ENCODE measurements at places on chromosomes 12 and 14. TPM values are rescaled to one million over a fixed set of nuclear protein-coding genes. Genes with fewer than 3 reads are reported as not detected.
A peak's percentile ranks its signal among the peaks of the same experiment; 100 is the strongest.

DNA sequence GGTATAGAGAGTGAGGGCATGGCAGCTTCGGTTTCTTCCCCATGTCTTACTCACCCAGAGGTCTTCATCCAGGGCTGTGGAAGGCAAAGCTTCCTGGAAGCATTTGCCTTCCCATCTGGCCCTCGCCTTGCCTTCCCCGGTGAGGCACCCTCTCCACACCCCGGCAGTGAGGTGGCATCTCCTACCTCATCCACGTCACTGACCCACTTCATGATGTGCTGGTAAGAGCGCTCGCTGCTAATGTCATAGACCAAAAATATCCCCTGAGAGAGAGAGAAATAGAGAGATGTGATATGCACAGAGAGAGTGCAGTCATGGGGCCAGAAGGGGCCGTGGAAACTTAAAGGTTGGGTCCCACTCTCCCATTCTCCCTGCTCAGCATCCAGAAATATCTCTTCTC, 8.3 kb upstream of the GPX2 start:
- H3K27me3 ChIP-seq = no peaks in the 10 kb centered on the region
- DNase-seq = peak; percentile 48
- H3K4me3 ChIP-seq = no peak overlapping the region
- peak overlapping the region; percentile 91 for H3K27ac ChIP-seq

DNA sequence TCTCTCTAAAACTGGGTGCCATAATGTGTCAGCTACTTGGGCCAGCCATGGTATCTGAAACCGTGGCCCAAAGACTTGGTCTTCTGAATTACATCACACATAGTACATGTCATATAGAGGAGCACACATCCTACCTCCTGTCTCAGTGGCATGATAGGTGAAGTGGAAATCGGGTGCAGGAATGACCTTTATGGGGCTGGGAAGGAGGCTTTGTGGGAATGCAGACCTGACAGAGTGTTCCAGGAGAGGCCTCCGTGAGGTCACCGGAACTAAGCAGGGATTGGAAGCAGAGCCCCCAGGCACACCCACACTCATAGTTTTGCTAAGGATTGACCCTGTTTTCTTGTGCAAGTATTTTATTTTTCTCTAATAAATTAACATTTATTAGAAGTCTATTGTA, 82.6 kb downstream of the NTF3 start:
- no peak overlapping the region for H3K4me3 ChIP-seq
- no peak for DNase-seq
- H3K4me1 ChIP-seq = no peaks in the 10 kb centered on the region

DNA sequence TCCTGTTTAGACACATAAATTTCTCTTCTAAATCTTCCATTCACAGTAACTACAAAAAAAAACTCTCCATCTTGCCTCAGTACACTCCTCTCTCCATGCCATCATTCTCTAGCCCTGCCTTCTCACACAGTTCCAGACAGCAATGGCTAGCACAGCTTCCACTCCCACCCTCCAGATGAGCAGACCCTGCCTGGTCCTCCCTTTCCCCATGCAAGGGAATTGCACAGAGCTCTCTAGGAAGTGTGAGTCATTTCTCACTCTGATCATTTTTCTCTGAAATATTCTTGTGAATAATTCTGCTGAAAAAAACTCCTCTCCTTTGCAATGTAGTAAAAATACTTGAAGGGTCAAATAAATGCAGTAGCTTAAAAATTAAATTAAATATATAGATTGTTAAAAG, 170.6 kb downstream of the BMP4 start:
- no peak overlapping the region for H3K4me3 ChIP-seq
- H3K36me3 ChIP-seq = no peaks in the 10 kb centered on the region
- DNase-seq = no peak
- H3K4me1 ChIP-seq = no peaks in the 10 kb centered on the region
- no peak overlapping the region for H3K27ac ChIP-seq
- no peaks in the 10 kb centered on the region for H3K27me3 ChIP-seq

Gene SLC8B1
- total RNA-seq = 12.6 TPM

Gene CS
- total RNA-seq = 862 TPM

Gene REM2
- not detected for total RNA-seq

DNA sequence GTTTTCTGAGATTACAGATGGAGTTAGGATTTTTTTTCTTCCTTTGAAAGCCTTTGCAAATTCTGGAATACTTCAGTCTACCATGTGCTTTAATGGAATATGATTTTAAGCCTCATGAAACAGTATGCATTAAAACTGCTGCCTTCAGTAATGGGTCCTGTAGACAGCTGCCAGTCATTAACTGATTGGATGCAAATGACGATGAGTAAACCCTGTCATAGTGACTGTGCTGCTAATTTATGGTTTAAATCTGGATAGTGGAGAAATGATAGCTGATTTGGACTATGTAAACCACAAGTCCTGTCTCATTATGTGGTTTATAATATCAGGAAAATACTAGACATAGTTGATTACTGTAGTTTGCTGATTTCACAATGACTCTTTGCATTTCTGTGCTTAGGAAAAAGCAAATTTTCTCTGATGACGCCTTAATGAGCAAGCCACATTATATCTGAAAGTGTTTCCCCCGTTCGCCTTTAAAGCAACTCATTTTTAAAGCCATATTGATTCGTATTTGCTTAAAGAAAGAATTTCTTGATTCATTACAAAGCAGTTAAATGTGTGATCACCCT, 217.6 kb downstream of the TMTC2 start:
- H3K27ac ChIP-seq = no peak overlapping the region
- no peaks in the 10 kb centered on the region for H3K27me3 ChIP-seq
- H3K4me3 ChIP-seq = no peak overlapping the region
- H3K36me3 ChIP-seq = no peaks in the 10 kb centered on the region

Gene CLEC4D
- total RNA-seq = 0.31 TPM

DNA sequence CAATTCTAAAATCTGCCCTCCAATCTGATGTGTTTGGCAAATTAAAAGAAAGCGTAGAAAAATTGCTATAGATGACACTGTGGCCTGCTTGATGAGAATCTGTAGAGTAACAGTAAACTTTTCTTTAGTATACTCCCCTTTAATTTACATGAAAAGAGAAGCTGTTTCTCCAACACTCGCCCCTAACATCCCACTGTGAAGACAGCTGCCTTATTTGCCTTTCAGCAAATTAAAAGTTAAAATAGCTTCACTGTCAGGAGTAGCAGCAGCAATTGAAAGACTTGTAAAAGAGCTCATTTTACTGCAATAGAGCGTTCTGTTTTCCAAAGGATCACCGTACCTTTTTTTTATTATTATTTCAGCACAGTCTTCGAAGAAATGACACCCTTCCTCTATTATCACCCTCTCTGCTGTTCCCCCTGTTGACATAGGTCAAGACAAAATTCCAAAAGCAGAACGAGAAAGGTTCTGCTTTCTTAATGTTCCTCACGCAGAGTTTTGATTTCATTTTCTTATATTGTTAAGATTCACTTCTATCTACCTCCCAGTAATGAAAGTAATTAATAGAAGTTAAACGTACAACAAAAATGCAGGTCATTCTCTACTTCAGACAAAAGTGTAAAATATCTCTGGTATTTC, 153.5 kb upstream of the USP15 start:
- no peaks in the 10 kb centered on the region for H3K36me3 ChIP-seq
- H3K27ac ChIP-seq = no peak overlapping the region
- DNase-seq = no peak
- H3K4me3 ChIP-seq = no peak overlapping the region

Gene PLA2G1B
- total RNA-seq = 0.89 TPM

Gene E2F7
- total RNA-seq = 1.5 TPM

GRCh38 chr14:28297559-28297958, 469.0 kb upstream of the FOXG1 start:
- H3K4me3 ChIP-seq = no peak overlapping the region
- no peaks in the 10 kb centered on the region for H3K36me3 ChIP-seq
- DNase-seq = no peak
- H3K27me3 ChIP-seq = no peaks in the 10 kb centered on the region
- H3K27ac ChIP-seq = no peak overlapping the region

DNA sequence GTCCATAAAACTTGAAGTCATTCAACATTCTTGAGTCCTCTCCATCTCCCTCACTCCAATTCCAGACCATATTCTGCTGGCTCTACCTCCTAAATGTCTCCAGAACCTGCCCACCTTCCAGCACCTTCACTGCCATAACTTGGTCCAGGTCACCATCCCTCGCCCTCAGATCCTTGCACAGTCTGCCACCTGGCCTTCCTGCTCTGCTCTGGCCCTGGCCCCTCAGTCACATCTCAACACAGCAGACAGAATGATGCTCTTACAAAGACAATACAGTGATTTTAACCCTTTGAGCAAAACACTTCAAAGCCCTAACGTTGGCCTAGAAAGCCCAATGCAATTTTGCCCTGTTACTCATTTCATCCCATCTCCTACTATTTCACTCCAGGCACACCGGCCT, 81.8 kb upstream of the PDZRN4 start:
- H3K27ac ChIP-seq = no peak overlapping the region
- no peak for DNase-seq
- H3K27me3 ChIP-seq = no peaks in the 10 kb centered on the region
- H3K4me3 ChIP-seq = no peak overlapping the region
- no peaks in the 10 kb centered on the region for H3K36me3 ChIP-seq

- no peaks in the 10 kb centered on the region for H3K36me3 ChIP-seq
- no peak overlapping the region for H3K4me3 ChIP-seq
- H3K27ac ChIP-seq = no peak overlapping the region
- peaks cover 17% of the 10 kb centered on the region for H3K4me1 ChIP-seq
- no peaks in the 10 kb centered on the region for H3K27me3 ChIP-seq
Measured at GRCh38 chr14:75335571-75335970, 56.9 kb downstream of the FOS start.

Gene GPR135
- 2.4 TPM for total RNA-seq
